H1 (cell line): ENCODE measurements at places on chromosomes 3 and 15.

- H3K36me3 ChIP-seq, result no peaks in the 10 kb centered on the region
- DNase-seq, result no peak
- H3K27ac ChIP-seq, result no peak overlapping the region
- H3K27me3 ChIP-seq, result no peaks in the 10 kb centered on the region
- no peak overlapping the region for H3K4me3 ChIP-seq
- H3K4me1 ChIP-seq, result peaks cover 5% of the 10 kb centered on the region; the same call in 1 of the 2 replicates
These were observed 446.8 kb downstream of the WDR72 start for GRCh38 chr15:53312707-53313106.

DNA sequence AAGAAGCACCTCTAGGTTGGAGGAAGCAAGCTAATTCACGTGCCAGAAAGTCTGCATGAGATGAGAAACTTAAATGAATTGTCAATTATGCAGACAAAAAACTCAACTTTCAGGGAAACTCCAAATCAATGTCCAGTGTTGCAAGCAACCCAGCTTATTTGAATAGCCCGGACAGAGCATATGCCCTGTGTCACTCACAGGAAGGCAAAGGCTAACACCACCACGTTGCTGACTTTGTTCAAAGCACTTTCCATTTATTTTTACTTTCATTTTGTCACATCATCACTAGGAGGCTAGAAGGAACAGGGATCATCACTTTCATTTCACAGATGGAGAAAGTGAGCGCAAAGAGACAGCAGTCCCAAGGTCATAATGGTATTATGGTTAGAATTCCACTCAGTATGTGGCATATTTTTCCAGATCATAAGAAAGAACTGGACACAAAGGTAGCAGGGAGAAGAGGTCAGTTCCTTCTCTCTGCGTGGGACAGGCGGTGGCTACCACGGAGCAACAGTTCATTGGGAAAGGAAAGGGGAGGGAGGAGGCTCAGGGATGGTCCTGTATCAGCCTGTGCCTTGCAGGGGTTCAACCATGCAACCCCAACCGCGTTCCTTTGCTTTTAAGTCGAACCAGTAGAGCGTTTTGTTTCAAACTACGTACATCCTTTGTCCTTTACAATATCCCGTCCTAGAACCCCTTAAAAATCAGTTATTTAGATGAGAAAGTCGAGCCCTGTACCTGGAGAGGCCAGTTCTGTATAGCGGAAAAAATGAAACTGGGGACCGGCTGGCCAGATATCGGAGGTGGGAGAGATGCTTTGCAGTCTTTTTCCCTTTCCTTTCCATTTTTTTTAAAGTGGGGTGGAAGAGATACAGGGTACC, 1.1 kb downstream of the HEG1 start:
- peak overlapping the region; percentile 77 for H3K4me3 ChIP-seq
- no peak for DNase-seq
- no peak overlapping the region for H3K27ac ChIP-seq
- H3K4me1 ChIP-seq, result peaks cover 17% of the 10 kb centered on the region
- no peaks in the 10 kb centered on the region for H3K36me3 ChIP-seq
- peaks cover 12% of the 10 kb centered on the region for H3K27me3 ChIP-seq

DNA sequence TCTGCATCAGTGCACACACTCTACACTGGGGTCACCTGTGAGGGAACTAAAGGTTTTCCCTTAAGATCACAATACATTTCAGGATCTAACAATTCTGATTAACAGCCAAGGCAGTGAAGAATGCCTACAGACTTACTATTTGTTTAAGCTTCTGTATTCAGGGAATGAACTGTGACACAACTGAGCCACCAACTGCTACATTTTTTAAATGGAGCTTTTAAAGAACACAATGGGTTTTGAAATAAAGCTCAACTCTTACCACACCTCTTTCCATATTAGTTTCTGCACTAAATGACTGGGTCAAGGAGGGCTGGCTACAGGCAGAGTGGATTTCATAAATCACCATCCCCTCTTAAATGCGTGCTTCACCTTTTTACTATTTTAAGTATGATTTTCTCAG, 100.2 kb downstream of the TMCC1 start:
- H3K36me3 ChIP-seq, result no peaks in the 10 kb centered on the region
- H3K27ac ChIP-seq, result no peak overlapping the region
- no peak overlapping the region for H3K4me3 ChIP-seq
- no peak for DNase-seq

DNA sequence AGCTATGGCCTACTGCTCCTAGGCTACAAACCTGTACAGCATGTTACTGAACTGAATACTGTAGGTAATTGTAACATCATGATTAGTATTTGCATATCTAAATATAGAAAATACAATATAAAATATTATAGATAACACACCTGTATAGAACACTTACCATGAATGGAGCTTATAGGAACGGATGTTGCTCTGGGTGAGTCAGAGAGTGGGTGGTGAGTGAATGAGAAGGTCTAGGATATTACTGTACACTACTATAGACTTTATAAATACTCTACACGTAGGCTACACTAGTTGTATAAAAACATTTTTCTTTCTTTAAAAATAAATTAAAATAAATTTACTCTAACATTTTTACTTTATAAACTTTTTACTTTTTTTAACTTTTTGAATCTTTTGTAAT, 224.0 kb upstream of the CBLB start:
- no peaks in the 10 kb centered on the region for H3K27me3 ChIP-seq
- H3K4me1 ChIP-seq, result no peaks in the 10 kb centered on the region
- no peaks in the 10 kb centered on the region for H3K36me3 ChIP-seq
- no peak for DNase-seq
- no peak overlapping the region for H3K27ac ChIP-seq

GRCh38 chr3:127487196-127487595, 103.3 kb downstream of the TPRA1 start:
- peaks cover 4% of the 10 kb centered on the region; the same call in 1 of the 2 replicates for H3K4me1 ChIP-seq
- no peaks in the 10 kb centered on the region for H3K27me3 ChIP-seq
- no peak for DNase-seq
- no peak overlapping the region for H3K4me3 ChIP-seq
- no peak overlapping the region for H3K27ac ChIP-seq
- no peaks in the 10 kb centered on the region for H3K36me3 ChIP-seq

DNA sequence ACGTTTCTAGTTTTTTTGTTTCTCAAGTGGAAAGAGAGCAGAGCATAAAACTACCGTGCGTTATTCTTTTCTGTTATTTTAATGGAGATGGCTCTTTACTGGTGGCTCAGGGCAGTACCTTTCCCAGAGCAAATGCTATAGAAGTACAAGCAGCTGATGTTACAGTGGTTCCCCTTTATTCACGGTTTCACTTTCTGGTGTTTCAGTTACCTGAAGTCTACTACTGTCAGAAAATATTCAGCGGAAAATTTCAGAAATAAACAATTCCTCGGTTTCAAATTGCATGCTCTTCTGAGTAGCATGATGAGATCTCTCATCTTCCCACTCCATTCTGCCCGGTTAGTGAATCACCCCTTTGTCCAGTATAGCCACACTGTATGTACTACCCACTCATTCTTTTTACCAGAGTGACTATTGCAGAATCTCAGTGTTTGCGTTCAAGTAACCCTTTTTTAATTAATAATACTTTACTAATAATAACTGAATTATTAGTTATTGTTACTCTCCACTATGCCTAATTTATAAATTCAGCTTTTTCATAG, 597.5 kb upstream of the ROBO2 start:
- H3K27me3 ChIP-seq, result no peaks in the 10 kb centered on the region
- no peak overlapping the region for H3K4me3 ChIP-seq
- no peaks in the 10 kb centered on the region for H3K36me3 ChIP-seq
- no peak overlapping the region for H3K27ac ChIP-seq

- H3K4me1 ChIP-seq, result peaks cover 2% of the 10 kb centered on the region
- H3K27ac ChIP-seq, result no peak overlapping the region
- no peak for DNase-seq
- H3K36me3 ChIP-seq, result no peaks in the 10 kb centered on the region
These were observed 152.3 kb upstream of the ROPN1 start for GRCh38 chr3:124144035-124144814.

DNA sequence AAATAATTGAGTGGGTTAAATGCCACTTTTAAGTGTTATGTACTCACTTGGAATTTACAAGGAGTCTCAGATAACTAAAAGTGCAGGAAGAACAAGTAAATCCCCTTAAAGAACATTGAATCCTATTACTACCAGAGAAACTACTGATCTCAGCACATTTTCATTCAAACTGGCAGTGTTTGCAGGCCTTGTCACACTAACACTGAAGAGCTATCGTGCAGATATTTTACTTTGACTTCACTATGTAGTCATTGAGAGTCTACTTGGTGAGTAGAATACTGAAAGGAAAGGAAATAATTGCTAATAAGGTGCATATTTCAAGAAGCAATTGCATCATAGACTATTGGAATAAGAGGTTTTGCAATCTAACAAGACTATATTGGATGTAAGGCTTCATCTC, 721.4 kb upstream of the CBLB start:
- H3K36me3 ChIP-seq, result no peaks in the 10 kb centered on the region
- H3K27ac ChIP-seq, result no peak overlapping the region
- DNase-seq, result no peak
- H3K4me1 ChIP-seq, result no peaks in the 10 kb centered on the region

DNA sequence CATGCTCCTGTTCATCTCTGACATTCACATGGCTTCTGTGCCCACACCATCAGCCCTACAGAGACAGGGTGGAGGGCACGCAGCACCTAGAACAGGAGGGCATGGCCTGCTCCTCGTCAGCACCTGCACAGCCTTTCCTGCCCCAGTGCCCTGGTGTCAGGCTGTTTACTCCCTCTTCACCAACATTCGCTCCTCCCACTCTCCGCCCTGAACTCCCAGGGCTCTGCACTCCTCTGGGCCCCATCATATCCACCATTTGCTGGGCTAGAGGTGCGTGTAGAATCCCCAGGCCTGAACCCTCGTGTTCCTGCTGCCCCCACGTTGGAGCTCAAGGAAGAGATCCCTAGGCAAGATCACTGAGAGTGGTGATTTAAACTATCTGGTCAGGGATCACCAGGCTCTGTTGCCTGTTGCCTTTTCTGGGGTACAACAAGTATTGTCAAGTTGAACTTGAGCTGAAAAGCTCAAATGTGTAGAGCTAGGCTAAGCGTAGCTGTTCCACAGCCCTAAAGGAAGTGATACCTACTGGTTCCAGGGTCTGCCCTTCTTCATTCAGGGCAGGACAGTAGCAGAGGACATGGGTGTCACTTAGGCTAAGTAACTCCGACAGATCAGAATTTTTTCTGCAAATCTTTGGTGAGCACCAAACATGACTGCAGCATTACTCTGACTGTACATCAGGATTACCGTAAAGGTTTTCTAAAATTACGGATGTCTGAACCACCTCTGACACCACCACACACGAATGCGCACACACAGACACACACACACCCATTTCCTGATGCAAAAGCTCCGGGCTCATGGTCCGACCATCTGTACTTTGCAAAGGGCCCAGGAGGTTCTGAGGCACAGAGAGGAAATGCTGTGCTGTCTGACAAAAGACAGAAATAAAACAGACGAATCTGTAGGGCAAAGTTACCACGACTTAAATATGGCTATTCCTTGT, 43.7 kb upstream of the GNB5 start:
- H3K4me1 ChIP-seq, result no peaks in the 10 kb centered on the region
- H3K27me3 ChIP-seq, result no peaks in the 10 kb centered on the region
- no peak overlapping the region for H3K4me3 ChIP-seq
- peaks cover 28% of the 10 kb centered on the region for H3K36me3 ChIP-seq

DNA sequence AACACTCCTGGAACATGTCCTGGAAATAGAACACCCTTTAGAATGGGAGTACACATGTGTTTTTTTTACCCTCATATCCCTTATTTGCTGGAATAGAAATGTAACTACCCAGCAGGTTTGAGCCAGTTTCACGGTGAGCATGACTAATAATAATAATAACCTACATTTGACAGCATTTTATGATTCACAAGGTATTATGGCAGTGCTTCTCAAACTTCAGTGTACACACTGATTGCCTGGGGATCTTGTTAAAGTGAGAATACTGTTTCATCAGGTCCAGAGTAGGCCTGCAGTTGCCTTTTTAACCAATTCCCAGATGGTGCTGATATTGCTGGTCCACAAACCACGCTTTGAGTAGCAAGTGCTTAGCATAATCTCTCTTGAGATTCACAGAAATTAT, 63.9 kb downstream of the NFKBIZ start:
- H3K4me1 ChIP-seq, result no peaks in the 10 kb centered on the region
- H3K36me3 ChIP-seq, result no peaks in the 10 kb centered on the region
- H3K27ac ChIP-seq, result no peak overlapping the region
- H3K4me3 ChIP-seq, result no peak overlapping the region
- DNase-seq, result no peak
- H3K27me3 ChIP-seq, result no peaks in the 10 kb centered on the region

GRCh38 chr3:128448491-128448890, 18.2 kb downstream of the DNAJB8 start:
- DNase-seq, result no peak
- H3K4me3 ChIP-seq, result no peak overlapping the region
- H3K27ac ChIP-seq, result no peak overlapping the region

- no peak for DNase-seq
- H3K27ac ChIP-seq, result no peak overlapping the region
- no peak overlapping the region for H3K4me3 ChIP-seq
- no peaks in the 10 kb centered on the region for H3K27me3 ChIP-seq
These were observed 58.4 kb upstream of the DCUN1D1 start for GRCh38 chr3:183038757-183039156.

DNA sequence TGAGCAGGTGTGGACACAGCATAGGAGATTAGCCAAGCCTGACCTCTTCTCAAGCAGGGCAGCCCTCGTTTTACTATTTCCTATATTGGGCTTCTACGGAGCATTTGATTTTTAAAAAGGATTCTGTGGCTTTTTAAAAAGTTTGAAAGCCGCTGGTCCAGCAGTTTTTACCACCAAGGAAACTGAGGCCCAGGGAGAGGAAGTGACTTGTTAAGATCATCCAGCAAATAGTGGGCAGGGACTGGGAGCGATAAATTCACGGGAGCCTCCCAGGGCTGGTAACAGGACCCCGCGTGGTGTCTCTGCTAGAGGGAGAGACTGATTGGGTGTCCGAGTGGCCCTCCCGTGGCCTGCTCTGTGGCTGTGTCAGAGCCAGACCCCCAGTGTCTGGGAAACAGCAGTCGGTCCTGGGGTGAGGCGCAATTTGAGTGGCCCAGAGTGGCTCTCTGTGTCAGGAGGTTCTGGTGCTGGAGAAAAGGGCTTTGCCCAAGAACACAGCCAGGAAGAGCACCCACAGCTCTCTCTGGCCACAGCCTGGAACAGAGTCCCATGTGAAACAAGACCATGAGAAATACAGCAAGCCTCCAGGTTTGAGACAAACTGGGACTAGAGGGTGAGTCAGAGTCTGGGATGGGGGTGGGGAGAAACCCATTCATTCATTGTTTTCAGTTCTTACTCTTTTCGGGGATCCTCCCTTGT, 4.2 kb downstream of the FURIN start:
- H3K27ac ChIP-seq, result no peak overlapping the region
- H3K4me1 ChIP-seq, result peaks cover 28% of the 10 kb centered on the region
- peak overlapping the region; percentile 59 for H3K4me3 ChIP-seq
- 0 out of 2 replicates have a peak, but pooled peaks cover 6% of the 10 kb centered on the region for H3K36me3 ChIP-seq
- H3K27me3 ChIP-seq, result no peaks in the 10 kb centered on the region

DNA sequence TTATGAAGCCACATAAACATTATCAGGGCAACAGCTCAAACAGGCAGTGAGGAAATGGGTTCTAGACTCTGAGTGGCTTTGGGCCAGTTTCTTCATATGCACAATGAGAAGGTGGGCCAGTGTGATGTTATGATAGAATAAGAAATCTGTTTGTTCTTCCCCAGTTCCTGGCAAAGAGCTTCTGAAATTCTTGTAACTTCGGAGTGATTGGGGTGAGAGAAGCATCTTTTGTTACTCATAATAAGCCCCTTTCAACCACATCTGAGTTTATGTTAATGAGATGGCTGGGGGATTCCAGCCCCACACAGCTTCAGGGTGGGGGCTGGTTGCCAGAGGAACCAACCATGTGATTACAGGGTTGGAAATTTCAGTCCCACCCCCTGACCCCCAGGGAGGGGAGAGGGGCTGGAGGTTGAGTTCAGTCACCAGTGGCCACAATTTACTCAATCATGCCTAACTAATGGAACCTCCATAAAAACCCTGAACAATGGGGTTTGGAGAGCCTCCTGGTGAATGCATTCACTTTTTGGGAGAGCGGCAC, 57.0 kb upstream of the FRMD4B start:
- H3K27me3 ChIP-seq, result no peaks in the 10 kb centered on the region
- no peak for DNase-seq
- no peak overlapping the region for H3K4me3 ChIP-seq
- no peak overlapping the region for H3K27ac ChIP-seq
- 0 out of 2 replicates have a peak, but pooled peaks cover 2% of the 10 kb centered on the region for H3K4me1 ChIP-seq
